ENCODE measurements at places on chromosomes 13 and 19.

GRCh38 chr13:97934590-97934989 lies 18.9 kb upstream of the IPO5 start:
- no peak for DNase-seq

DNA sequence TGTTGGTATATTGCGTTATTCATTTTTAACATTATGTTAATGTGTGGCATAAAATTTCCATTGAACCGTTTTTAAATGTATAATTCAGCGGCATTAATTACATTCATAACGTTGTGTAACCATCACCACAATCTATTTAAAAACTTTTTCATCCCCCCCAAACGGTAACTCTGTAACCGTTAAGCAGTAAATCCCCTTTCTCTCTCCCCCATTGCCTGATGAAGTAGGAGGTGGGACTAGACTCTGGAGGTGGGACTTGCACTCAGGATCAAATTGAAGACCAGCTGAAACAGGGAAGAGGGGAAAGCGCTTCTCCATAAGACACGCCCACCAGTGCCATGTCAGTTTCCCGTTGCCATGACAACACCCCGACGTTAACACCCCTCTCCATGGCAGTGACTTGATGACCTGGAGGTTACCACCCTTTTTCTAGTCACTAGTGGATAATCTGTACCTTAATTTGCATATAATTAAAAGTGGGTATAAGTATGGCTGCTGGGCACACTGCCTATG lies 16.8 kb downstream of the CLEC11A start:
- DNase-seq: no peak

DNA sequence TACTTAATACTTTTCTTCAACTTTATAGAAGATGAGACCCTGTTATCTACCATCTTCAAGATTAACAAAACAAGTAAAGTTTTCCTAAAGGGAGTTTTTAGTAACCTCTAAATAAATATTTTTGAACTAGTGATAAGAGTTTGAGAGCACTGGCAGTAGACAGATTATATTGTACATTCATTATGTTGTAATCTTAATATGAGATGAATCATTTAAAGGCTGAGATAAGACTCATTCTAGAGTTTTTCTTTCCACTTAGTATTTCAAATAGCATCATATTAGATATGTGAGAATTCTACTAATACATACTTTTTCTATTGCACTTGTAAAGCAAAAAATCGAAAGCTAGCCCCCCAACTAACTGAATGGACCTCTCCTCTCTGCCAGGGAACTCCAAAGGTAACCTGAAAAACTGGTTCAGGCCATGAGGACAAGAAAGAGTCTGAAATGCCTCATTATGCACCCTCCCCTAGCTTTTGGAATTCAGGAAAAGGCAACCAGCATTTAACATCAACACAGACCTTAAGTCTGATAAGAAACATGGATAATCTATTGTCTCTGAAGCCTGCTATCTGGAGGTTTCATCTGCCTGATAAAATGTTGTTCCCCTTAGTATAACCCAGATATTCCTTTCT lies 875.4 kb upstream of the SLC10A2 start:
- no peak for DNase-seq

- no peak for DNase-seq
These were observed 6.8 kb downstream of the F2RL3 start for GRCh38 chr19:16895467-16896145.

GRCh38 chr19:35404879-35405622 lies 34.2 kb downstream of the GPR42 start:
- no peak for DNase-seq

DNA sequence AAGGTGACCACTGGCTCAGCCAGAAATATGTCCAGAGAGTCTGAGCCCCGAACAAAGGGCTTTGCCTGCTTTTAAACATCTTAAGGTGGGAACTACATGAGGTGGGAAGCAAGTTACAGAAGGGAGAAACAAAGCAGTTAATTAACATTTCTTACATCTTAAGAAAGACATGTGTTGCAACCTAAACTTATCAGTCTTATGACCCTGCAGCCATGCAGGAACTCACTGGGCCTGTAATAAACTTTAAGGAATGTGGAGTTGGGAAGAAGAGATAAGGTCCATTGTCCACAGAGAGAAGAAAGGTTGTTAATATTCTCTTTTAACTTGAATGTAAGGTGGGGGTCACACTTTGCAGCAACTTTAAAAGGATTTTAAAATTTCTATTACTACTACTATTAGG lies 46.8 kb upstream of the CYP2A7 start:
- DNase-seq: no peak

DNA sequence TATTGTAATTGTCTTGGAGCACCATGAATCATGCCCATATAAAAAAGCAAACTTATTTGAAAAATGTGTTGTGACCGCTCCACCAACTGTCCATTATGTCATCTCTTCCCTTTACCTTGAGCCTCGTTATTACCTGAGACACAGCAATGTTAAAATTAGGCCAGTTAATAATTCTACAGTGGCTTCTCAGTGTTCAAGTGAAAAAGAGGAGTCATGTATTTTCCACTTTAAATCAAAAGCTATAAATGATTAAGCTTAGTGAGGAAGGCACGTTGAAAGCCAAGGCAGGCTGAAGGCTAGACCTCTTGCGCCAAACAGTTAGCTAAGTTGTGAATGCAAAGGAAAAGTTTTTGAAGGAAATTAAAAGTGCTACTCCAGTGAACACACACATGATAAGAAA lies 210.5 kb downstream of the GPC6 start:
- DNase-seq: no peak
